ENCODE measurements at places on chromosomes 4 and X.

DNA sequence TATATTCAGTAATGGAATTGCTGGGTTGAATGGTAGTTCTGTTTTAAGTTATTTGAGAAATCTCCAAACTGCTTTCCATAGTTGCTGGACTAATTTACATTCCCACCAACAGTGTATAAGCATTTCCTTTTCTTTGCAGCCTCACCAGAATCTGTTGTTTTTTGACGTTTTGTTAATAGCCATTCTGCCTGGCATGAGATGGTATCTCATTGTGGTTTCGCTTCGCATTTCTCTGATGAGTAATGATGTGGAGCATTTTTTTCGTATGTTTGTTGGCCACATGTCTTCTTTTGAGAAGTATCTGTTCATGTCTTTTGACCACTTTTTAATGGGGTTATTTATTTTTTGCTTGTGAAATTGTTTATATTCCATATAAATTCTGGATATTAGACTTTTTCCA, 13.6 kb upstream of the MAGED4B start:
- no peak for DNase-seq

GRCh38 chr4:23930750-23931488, 41.1 kb upstream of the PPARGC1A start:
- no peak for DNase-seq

DNA sequence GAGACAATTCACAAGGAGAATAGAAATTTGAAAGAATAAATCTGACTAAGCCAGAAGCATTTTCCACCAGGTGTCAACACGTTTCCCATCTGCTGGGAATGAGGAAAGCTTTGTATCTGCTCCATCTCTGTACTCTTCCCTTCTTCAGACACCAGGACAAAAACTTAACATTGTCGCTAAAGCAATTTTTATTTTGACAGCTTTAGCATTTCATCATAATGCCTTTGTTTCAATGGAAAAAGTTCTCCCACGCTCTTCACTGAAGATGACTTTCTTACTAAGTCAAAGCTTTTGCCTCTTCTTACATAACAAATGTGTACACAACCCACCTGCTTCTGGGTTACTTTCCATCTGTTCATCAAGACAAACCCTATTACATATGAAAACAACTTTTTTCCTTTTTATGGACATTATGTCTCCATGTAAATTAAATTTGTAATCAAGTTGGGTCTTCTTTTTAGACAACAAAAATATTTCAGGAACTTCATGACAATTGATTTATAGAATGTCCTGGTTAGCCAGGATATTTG, 141.7 kb upstream of the GUCY1A1 start:
- no peak for DNase-seq

GRCh38 chr4:13190093-13190721, 293.9 kb downstream of the RAB28 start:
- DNase-seq: no peak

- DNase-seq: no peak
Measured at GRCh38 chrX:71549986-71550385, 17.1 kb downstream of the OGT start.

DNA sequence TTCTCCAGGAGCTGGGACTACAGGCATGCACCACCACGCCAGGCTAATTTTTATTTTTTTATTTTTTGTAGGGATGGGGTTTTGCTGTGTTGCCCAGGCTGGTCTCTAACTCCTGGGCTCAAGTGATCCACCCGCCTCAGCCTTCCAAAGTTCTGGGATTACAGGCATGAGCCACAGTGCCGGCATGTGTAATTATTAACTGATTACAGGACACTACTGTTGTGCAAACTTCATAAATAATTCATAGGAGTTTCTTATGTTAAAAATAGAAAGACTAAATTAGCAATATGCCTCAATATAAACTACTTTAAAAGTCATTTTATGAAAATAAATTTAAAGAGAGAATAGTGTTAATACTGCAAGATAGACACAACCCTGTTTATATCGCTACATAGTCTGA, 221.9 kb downstream of the SNCA start:
- DNase-seq: no peak

GRCh38 chr4:89708903-89709421, 128.0 kb downstream of the SNCA start:
- no peak for DNase-seq

DNA sequence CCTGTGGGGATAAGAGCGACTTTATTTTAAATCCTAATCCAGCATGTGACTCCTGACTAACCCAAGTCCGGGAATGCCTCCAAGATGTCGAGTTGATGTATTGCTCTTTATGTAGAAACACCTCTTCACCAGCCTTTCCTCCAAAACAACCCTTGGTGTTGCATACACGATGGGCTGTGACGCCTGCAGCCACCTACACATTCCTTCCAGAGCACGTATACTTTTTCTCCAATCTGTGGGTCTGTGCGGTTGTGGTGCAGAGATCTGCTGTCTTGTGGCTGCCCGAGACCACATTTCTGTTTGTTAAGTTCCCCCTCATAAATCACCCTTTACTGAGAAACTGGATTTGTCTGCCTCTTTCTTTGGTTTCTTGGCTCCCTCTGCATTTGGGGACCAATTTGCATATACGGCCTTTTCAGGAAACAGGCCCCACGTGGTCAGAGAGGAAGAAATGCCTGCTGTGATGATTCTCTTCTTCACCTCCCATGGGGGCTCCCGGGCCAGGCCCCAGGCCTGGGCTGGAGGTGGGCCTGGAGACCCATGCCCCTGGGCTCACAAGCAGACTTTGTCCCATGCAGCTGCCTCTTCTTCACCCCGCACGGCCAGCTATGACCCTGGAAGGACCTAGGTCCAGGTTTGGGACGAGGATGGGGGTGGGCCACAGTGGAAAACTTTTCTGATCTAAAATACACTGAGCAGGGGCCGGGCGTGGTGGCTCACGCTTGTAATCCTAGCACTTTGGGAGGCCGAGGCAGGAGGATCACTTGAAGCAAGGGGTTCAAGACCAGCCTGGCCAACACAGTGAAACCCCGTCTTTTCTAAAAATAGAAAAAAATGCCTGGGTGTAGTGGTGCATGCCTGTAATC, 21.4 kb upstream of the AFAP1 start:
- no peak for DNase-seq

DNA sequence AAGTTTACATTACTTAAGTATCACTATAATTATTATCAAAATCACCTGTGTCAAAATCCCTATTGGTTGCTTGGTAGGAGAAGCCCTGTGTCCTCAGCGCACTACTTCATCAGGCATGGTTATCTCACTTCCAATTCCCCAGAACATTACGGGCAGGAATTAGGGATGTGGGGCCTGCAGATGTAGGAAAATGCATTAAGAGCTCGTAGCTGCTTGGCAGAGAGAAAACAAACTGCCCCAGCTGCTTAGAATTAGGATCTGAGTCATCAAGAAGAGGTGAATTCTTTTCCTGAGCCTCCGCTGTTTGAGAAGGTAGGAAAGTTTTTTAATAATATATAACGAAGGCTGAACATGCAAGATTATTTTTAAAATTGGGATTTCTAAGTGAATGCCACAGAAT, 31.1 kb upstream of the CLNK start:
- DNase-seq: no peak

DNA sequence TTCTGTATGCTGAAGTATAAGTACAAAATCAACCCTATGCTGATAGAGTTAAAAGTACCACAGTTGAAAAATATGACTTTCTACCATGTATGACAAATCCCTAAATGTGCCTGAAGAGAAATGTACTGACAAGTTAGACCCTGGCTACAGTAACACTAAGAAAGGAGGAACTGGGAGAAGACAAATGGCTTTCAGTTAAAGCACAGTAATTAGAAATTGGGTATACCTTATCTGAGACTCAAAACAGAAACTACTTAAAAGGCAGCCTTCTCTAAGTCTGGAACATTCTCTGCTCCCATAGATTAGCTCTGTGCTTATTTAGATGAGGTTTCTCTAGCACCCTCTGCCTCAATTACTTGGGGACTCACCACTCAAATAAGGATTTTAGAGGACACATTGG, 189.1 kb downstream of the GPC3 start:
- DNase-seq: no peak

DNA sequence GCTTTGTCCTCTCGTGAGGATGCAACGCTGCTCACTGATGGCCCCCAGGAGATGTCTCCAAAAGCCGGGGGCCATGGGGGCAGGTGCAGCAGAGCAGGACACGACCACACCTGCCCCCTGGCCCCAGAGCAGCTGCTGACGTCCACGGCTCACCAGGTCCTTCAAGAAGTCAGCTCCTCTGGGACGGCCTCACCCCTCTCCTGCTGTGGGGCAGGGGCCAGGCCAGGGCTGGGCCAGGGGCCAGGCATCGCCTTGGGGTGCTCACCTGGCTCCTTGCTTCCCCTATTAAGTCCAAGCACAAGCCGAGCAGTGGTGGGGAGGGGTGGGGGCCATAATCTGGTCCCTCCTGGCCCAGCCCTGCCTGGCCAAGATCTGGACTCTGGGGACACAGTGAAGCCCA, 28.6 kb upstream of the MXD4 start:
- DNase-seq: no peak

- no peak for DNase-seq
Measured at GRCh38 chrX:119682019-119682989, 10.7 kb downstream of the SEPTIN6 start.

DNA sequence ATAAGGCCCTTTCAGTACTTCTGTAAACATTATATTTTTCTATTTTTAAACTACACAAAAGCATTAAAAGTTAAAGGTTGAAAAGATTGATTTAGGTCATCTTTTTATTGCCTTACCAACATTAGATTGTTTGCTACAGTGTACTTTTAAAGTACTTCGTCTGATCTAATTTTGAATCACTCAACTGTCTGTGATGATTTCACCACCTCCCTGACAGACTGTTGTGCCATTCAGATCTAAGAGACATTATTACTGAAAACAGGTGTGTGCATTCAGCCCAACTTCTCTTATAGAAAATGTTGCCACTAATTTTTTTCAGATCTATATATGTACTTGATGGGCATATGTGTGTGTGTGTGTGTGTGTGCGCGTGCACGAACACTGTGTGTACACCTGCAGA, 39.3 kb downstream of the GASK1B start:
- DNase-seq: no peak

DNA sequence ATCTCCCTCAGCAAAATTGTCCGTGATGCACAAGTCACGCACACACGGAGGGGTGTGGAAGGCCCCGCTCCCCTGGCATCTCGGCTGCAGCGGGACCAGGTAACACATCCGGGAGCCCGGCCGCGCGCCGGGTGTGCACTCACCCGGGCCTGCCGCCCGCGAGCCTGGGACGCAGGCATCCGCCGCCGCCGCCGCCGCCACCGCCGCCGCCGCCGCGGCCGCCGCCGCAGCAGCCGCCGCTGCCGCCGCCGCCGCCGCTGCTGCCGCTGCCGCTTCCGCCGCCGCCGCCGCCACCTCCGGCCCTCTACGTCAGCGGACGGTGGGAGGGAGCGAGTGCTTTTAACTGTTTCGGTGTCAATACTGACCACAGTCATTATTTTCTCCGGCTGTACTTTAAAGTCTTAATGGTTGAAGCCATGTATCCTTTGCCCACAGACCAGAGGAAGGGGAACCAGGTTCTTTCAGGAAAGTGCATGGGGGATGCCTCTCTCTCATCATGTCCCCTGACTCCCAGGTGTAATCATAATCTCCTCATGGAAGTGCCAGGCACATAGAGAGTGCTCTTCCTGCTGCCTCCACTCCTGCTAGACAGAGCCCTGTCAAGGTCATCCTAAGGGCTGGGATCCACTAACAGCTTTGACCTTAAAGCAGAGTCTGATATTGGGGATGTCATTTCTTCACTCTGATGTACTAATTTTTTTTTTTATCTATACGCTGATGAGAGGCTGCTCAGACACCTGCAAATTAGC, 38.0 kb downstream of the MAGEE2 start:
- no peak for DNase-seq

DNA sequence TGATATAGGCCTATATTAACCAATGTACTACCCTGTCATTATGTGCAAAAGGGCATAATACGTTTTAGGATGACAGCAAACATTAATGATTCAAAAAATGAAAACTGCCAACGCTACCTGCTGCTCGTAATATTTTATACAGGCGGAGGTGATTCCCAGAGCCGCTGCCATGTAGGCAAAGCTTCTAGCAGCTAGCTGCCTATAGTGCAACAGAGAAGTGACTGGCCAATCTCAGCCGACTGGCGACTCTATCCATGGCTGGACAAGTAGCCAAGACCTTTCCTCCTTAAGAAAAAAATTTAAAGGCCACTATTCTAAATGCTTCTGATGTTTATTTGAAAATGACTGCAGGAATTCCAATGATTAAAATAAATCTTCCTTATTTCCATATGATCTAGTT, 1.9 kb downstream of the PPARGC1A start:
- DNase-seq: no peak

DNA sequence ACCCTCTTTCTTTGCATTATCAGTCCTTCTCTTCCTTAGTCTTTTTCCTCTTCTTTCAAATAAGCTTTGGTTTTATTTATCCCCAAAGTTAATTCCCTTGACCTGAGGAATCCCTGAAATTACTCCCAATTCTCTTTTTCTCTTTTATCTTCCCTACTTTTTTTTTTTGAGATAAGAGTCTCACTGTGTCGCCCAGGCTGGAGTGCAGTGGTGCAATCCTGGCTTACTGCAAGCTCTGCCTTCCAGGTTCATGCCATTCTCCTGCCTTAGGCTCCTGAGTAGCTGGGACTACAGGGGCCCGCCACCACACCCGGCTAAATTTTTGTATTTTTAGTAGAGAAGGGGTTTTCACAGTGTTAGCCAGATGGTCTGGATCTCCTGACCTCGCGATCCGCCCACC, 17.8 kb downstream of the CAMK2D start:
- no peak for DNase-seq

DNA sequence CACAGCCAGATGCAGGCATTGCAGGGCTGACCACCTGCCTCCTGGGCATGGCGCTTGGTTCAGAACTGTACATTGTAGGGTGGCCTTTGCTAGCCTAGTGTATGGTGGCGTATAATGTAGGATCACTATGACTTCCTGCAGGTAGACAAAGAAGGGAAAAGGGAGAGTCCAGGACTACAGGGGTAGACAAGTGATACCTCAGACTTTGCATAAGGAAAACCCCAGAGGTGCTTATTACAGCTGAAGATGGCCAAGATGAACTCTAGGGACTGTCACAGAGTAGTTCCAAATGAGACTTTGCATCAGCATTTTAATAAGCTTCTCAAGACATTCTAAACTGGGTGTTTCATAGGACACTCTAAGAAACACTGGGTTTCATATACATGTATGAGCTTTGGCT, 116.4 kb upstream of the PUDP start:
- no peak for DNase-seq

DNA sequence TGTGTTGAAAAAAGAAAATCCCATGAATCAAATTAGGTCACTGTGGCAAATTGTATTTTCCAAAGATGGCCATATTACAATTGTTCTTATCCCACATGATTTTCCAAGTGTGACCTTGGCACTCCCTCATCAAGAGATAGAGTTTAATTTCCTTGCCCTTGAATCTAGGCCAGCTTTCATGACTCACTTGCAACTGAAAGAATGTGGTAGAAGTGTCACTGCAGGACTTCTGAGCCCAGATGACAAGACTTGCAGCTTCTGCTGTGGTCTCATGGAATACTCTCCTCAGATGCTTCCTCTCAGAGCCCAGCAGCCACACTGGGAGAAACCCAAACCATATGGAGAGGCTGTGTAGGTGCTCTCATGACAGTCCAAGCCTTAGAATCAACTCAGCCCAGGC, 139.0 kb downstream of the ADAMTS3 start:
- DNase-seq: no peak

GRCh38 chr4:108249397-108249796, 80.7 kb upstream of the LEF1 start:
- no peak for DNase-seq
